ENCODE measurements at places on chromosomes 13 and 19. TPM values are rescaled to one million over a fixed set of nuclear protein-coding genes. Genes with fewer than 3 reads are reported as not detected.

- H3K4me3 ChIP-seq, result no peak overlapping the region
- H3K36me3 ChIP-seq, result no peaks in the 10 kb centered on the region
- no peak overlapping the region for H3K27ac ChIP-seq
These were observed 46.6 kb downstream of the CRTC1 start for GRCh38 chr19:18729933-18730530.

GRCh38 chr13:74299721-74300120, 165.5 kb upstream of the KLF12 start:
- H3K4me3 ChIP-seq, result no peak overlapping the region
- DNase-seq, result no peak
- H3K27ac ChIP-seq, result no peak overlapping the region
- H3K4me1 ChIP-seq, result peaks cover 20% of the 10 kb centered on the region
- H3K27me3 ChIP-seq, result no peaks in the 10 kb centered on the region
- no peaks in the 10 kb centered on the region for H3K36me3 ChIP-seq

- peaks cover 7% of the 10 kb centered on the region for H3K27me3 ChIP-seq
- no peak for DNase-seq
- H3K27ac ChIP-seq, result no peak overlapping the region
- no peaks in the 10 kb centered on the region for H3K4me1 ChIP-seq
These were observed 3.2 kb downstream of the CIB3 start for GRCh38 chr19:16170134-16170533.

DNA sequence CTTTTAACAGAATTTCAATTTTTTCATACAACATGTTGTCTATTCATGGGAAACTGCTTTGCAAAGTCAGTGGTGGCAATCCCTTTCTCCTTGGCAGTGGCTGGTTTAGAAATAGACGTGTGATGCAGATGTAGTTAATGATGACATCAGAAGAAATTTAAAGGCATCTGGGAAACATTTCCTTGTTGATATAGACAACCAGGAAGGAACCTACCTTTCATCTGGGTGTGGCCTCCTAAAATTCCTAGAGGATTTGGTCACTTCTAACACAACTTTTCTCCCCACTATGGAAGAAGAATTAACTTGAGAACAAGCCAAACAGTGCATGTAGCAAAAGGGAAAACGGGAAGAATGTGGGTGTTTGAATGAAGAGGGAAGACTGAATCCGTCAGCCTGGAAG, 102.8 kb downstream of the EFNB2 start:
- DNase-seq, result no peak
- H3K27me3 ChIP-seq, result no peaks in the 10 kb centered on the region
- H3K27ac ChIP-seq, result no peak overlapping the region
- no peaks in the 10 kb centered on the region for H3K36me3 ChIP-seq
- H3K4me3 ChIP-seq, result no peak overlapping the region
- H3K4me1 ChIP-seq, result no peaks in the 10 kb centered on the region

GRCh38 chr13:91904597-91904996, 506.2 kb downstream of the GPC5 start:
- H3K27me3 ChIP-seq, result no peaks in the 10 kb centered on the region
- no peak overlapping the region for H3K27ac ChIP-seq
- no peak for DNase-seq
- no peaks in the 10 kb centered on the region for H3K4me1 ChIP-seq
- H3K36me3 ChIP-seq, result no peaks in the 10 kb centered on the region
- no peak overlapping the region for H3K4me3 ChIP-seq

- H3K4me3 ChIP-seq, result no peak overlapping the region
- no peaks in the 10 kb centered on the region for H3K4me1 ChIP-seq
- DNase-seq, result no peak
- H3K27ac ChIP-seq, result no peak overlapping the region
- H3K36me3 ChIP-seq, result no peaks in the 10 kb centered on the region
- H3K27me3 ChIP-seq, result no peaks in the 10 kb centered on the region
These were observed 23.3 kb upstream of the KCTD4 start for GRCh38 chr13:45224176-45224575.

GRCh38 chr19:20273376-20273775, 106.4 kb downstream of the ZNF486 start:
- no peaks in the 10 kb centered on the region for H3K27me3 ChIP-seq
- no peak overlapping the region for H3K4me3 ChIP-seq
- no peak overlapping the region for H3K27ac ChIP-seq
- H3K4me1 ChIP-seq, result no peaks in the 10 kb centered on the region

DNA sequence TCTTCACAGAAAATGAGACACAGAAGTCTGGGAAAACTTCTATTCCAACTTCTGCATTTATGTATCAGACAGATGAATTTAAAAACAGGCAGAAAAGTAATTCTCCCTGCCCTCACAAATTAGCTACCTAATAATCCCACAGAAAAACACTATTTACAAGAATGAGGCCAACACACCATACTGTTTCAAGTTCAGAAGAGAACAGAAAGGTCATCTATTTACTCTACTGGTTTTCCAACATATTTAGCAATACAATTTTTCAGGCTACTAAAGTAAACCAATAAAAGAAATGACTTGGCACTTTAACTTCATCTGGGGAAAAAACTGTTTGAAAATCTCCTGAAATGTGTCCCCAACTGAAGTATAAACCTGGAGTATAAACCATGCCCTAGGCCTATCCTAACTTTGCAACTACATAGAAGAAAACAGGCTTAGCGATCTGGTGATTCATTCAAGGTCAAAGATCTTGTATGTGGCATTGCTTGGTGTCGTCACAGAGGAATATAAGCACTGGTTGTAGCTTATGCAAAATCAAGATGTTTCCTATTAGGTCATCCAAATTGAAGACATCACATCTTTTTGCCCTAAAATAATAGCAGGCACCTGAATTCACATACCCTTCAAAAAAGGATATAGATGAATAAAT, 20.1 kb upstream of the EBPL start:
- no peaks in the 10 kb centered on the region for H3K4me1 ChIP-seq
- H3K4me3 ChIP-seq, result no peak overlapping the region
- DNase-seq, result no peak
- no peak overlapping the region for H3K27ac ChIP-seq
- no peaks in the 10 kb centered on the region for H3K27me3 ChIP-seq

DNA sequence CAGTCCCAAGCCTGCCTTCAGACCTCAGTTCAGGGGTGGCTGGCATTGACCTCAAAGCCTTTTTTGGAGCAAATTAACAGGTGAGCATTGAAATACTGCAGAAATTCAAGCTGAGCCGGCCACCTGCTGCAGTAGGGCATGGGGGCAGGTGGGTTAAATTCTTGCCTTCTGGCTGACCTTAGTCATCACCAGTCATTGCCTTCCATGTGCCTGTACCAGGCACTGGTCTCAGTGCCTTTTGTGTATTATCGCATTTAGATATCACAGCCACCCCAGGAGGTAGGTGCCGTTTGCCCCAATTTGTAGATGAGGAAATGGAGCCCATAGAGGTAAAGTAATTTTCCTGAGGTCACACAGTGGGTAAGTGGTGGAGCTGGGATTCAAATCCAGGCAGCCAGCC, 7.2 kb downstream of the PPP1R37 start:
- H3K4me1 ChIP-seq, result peaks cover 99% of the 10 kb centered on the region
- peak overlapping the region; percentile 94 for H3K27ac ChIP-seq
- no peaks in the 10 kb centered on the region for H3K27me3 ChIP-seq
- peak overlapping the region; percentile 8 for H3K4me3 ChIP-seq
- no peaks in the 10 kb centered on the region for H3K36me3 ChIP-seq
- no peak for DNase-seq

GRCh38 chr19:51094696-51095279, 12.1 kb upstream of the KLK14 start:
- DNase-seq, result peak; percentile 45
- H3K27ac ChIP-seq, result no peak overlapping the region
- peaks cover 18% of the 10 kb centered on the region for H3K36me3 ChIP-seq
- no peaks in the 10 kb centered on the region for H3K27me3 ChIP-seq
- no peaks in the 10 kb centered on the region for H3K4me1 ChIP-seq

GRCh38 chr13:104976986-104977385, 1558.5 kb downstream of the EFNB2 start:
- H3K4me3 ChIP-seq, result no peak overlapping the region
- no peaks in the 10 kb centered on the region for H3K4me1 ChIP-seq
- no peak for DNase-seq
- H3K36me3 ChIP-seq, result no peaks in the 10 kb centered on the region
- H3K27me3 ChIP-seq, result no peaks in the 10 kb centered on the region

- no peak overlapping the region for H3K27ac ChIP-seq
- no peak overlapping the region for H3K4me3 ChIP-seq
- H3K27me3 ChIP-seq, result no peaks in the 10 kb centered on the region
These were observed 14.6 kb upstream of the SERPINE3 start for GRCh38 chr13:51324714-51325420.

DNA sequence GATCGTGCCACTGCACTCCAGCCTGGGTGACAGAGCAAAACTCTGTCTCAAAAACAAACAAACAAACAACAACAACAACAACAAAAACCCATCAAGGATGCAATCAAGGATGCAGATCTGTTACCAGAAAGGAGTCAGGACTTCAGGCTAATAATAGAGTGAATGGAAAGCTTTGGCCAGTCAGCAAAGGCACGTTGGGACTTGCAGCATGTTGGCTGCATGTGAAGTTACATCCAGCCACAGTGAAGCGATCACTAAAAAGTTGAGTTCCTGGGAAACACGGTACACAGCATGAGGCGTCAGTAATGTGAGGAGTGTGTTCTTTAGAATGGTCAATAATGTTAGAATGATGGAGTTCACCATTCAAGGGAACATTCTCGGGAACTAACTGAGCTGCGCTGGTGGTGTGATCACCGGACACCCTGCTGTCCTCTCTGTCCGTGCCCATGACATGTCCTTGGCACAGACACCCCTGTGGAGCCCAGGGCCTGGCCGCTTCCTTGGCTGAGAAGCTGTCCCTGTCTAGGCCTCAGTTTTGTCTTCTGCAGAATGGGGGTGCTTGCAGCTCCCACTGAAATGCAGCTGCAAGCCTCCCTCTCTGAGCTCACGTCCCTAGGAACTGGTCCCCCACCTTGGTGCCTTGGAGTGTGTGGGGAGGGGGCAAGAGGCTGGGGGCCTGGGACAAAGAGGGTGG, 2.3 kb upstream of the LGALS7B start:
- H3K27me3 ChIP-seq, result peaks cover 2% of the 10 kb centered on the region
- H3K4me1 ChIP-seq, result no peaks in the 10 kb centered on the region
- H3K27ac ChIP-seq, result no peak overlapping the region
- H3K36me3 ChIP-seq, result no peaks in the 10 kb centered on the region
- no peak overlapping the region for H3K4me3 ChIP-seq

- peaks cover 24% of the 10 kb centered on the region for H3K4me1 ChIP-seq
- peaks cover 41% of the 10 kb centered on the region for H3K36me3 ChIP-seq
- H3K4me3 ChIP-seq, result no peak overlapping the region
- no peak overlapping the region for H3K27ac ChIP-seq
- no peaks in the 10 kb centered on the region for H3K27me3 ChIP-seq
- no peak for DNase-seq
These were observed 10.0 kb upstream of the C19orf33 start for GRCh38 chr19:38294090-38294489.

DNA sequence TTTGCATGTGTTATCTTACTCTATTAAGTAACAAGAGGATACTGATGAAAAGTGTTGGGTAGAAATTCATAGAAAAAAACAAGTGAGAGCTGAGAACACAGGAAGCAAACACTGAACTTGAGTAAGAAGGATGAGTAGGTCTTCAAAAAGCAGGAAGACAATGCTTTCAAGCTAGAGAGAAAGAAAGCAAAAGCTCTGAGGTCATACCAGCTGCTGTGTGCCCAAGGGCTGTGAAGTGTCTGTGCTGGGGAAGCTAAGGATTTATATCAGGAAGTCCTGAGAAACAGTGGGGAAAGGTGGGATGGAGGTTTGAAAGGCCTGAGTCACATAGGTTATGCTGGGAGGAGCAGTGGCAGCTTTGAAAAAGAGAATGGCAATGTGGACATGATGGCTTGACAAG, 145.5 kb upstream of the MAB21L1 start:
- no peaks in the 10 kb centered on the region for H3K27me3 ChIP-seq
- H3K36me3 ChIP-seq, result no peaks in the 10 kb centered on the region
- DNase-seq, result no peak
- H3K4me1 ChIP-seq, result no peaks in the 10 kb centered on the region
- H3K4me3 ChIP-seq, result no peak overlapping the region

GRCh38 chr13:23778002-23778652, 111.1 kb downstream of the MIPEP start:
- DNase-seq, result peak; percentile 45
- no peaks in the 10 kb centered on the region for H3K36me3 ChIP-seq
- no peak overlapping the region for H3K4me3 ChIP-seq
- H3K27me3 ChIP-seq, result no peaks in the 10 kb centered on the region
- H3K27ac ChIP-seq, result no peak overlapping the region
- H3K4me1 ChIP-seq, result no peaks in the 10 kb centered on the region

GRCh38 chr19:15091918-15092753, 10.1 kb downstream of the OR1I1 start:
- no peaks in the 10 kb centered on the region for H3K4me1 ChIP-seq
- DNase-seq, result no peak
- no peak overlapping the region for H3K4me3 ChIP-seq
- H3K36me3 ChIP-seq, result no peaks in the 10 kb centered on the region

- H3K4me3 ChIP-seq, result peak within 1 kb of the TSS; percentile 87
- peak; percentile 98 for DNase-seq
- H3K27me3 ChIP-seq, result no peaks in the 10 kb centered on the region
- H3K27ac ChIP-seq, result peak within 1 kb of the TSS; percentile 91
These were observed at the start of gene CLN5 for GRCh38 chr13:76991796-76992547. CLN5 (plus strand) TSS chr13:76992081; CDS start chr13:76992099, 18 bp downstream.

GRCh38 chr13:105037110-105037509, 1498.4 kb downstream of the EFNB2 start:
- no peak for DNase-seq
- peaks cover 9% of the 10 kb centered on the region for H3K4me1 ChIP-seq
- no peak overlapping the region for H3K4me3 ChIP-seq
- no peaks in the 10 kb centered on the region for H3K27me3 ChIP-seq

OR7D4 gene
- total RNA-seq, result not detected

TPTE2 gene
- total RNA-seq, result not detected

GFY gene
- total RNA-seq, result not detected

C19orf53 gene
- total RNA-seq, result 271 TPM

GIPC3 gene
- total RNA-seq, result 2.9 TPM

KIR3DL3 gene
- total RNA-seq, result not detected

IGFL1 gene
- not detected for total RNA-seq

LCP1 gene
- total RNA-seq, result 44.6 TPM
